Central memory CD8-positive, alpha-beta T cell (primary cell): ENCODE measurements at places on chromosomes 5 and 9.

GRCh38 chr5:73338256-73339050, 110.1 kb downstream of the FOXD1 start:
- H3K36me3 ChIP-seq = no peaks in the 10 kb centered on the region
- no peak overlapping the region for H3K27ac ChIP-seq
- no peaks in the 10 kb centered on the region for H3K4me1 ChIP-seq
- DNase-seq = no peak
- no peak overlapping the region for H3K4me3 ChIP-seq
- H3K27me3 ChIP-seq = peaks cover 95% of the 10 kb centered on the region

GRCh38 chr5:88690409-88691229, 192.4 kb downstream of the MEF2C start:
- DNase-seq = peak; percentile 48
- peak overlapping the region; percentile 53 for H3K4me3 ChIP-seq
- peaks cover 24% of the 10 kb centered on the region for H3K36me3 ChIP-seq
- H3K27ac ChIP-seq = peak overlapping the region; percentile 22
- H3K4me1 ChIP-seq = peaks cover 11% of the 10 kb centered on the region

DNA sequence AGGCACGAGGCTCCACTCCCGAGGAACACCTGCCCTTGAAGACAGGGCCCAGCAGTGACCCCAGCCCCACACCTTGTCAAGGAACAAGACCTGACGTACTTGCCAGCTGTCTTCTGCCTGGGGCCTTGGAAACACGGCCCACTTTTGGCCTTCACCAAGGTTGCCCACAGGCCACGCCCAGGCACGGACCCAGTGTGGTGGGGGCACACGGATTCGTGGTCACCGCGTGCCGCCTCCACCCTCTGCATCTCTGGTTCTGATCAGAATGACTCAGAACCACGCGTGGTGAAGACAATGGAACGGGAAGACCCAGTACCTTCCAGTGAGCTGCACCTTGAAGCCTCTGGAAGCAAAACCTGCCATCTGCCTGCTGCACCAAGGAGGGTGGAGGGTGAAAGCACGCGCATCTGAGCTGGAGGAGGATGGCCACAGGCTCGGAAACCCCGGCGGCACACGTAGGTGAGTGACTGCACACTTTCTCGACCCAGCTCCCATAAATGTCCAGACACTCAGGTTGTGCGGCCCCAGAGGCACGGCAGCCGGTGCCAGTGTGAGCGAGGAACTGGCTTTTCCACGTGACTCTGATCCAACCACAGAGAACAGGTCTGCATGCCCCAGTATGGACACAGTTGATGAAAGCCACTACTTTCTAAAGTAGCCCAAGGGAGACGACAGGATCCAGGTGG, 36.5 kb downstream of the LPCAT1 start:
- no peaks in the 10 kb centered on the region for H3K27me3 ChIP-seq
- peaks cover 34% of the 10 kb centered on the region for H3K4me1 ChIP-seq
- peaks cover 65% of the 10 kb centered on the region for H3K36me3 ChIP-seq
- peak overlapping the region; percentile 35 for H3K27ac ChIP-seq

DNA sequence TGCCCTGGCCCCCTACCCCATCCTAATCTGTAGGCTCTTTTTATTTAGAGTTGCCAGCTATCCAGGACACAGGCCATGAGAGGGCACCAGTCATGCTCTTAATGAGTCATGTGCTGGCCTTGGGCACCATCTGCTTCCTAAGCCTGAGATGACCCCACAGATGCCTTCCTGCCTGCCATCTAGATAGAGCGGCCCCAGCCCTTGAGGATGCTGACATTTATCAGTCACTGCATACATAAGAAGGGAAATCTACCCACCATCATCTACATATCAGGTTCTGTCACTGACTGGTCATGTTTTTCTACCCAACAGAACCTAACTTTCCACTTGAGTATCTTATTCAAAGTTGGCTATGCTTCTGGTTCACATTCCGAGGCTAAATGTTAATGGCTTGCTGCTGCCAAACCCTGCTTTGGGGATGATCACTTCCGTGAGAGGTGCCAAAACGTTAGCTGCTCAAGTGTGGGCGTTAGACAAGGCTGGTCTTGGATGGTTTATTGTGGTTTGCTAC, 49.9 kb upstream of the TTC23L start:
- no peak for DNase-seq
- no peak overlapping the region for H3K4me3 ChIP-seq
- H3K4me1 ChIP-seq = no peaks in the 10 kb centered on the region
- H3K27ac ChIP-seq = no peak overlapping the region
- H3K36me3 ChIP-seq = no peaks in the 10 kb centered on the region

DNA sequence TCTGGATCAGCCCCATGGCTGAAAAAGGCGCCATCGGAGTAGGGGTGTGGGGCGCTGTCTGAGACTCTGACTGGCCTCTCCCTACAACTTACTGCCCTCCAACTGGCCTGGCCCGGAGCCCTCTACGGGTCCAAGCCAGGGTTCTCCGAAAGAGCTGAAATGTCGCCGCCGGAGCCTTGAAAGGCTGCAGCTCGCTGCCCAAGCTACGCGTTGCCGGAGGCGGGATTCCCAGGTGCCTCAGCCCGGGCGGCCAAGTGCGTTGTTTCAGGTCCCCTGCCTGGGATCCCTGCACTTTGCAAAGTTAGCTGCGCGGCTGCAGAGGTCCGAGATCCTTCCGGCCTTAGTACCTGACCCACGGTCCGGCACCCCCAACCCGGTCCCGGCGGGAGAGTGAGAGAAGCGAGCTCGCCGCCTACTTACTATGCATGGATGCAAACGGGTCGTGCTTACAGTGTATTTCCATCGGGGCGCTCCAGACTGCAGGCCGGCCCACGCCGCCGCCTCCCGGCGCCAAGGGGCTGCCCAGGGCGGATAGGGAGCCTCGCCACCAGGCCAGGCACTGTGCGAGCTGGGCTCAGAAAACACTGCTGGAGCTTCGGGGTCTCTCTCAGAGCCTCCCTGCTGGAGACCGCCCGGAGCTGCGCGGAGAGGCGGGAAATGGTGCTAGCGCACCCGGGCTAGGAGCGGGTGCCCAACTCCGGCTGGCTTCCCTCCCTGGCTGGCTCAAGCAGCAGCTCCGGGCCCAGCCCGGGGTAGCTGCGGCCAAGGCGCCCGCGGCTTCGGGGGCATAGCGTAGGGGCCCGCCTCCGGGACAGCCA, 7.7 kb downstream of the PAX5 start:
- no peaks in the 10 kb centered on the region for H3K36me3 ChIP-seq
- peak overlapping the region; percentile 69 for H3K4me3 ChIP-seq
- no peak overlapping the region for H3K27ac ChIP-seq
- H3K27me3 ChIP-seq = peaks cover 92% of the 10 kb centered on the region

DNA sequence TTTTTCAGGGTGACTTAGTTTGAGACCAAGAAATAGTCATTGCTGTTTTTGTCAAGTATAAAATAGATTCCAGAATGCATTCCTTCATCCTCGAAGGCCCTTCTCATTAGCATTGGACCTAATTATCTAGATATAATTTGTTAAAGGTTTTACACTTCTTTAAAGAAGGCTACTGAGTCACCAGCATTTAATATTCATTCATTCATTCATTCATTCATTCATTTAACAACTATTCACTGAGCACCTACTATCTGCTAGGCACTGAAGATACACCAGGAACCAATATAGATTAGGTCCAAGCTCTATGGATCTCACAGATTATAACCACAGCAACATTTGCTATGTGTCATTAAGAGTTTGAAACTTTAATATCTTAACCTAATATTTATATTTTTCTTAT, 11.1 kb upstream of the REEP5 start:
- H3K27me3 ChIP-seq = no peaks in the 10 kb centered on the region
- H3K4me1 ChIP-seq = peaks cover 42% of the 10 kb centered on the region
- H3K27ac ChIP-seq = no peak overlapping the region
- H3K4me3 ChIP-seq = no peak overlapping the region
- DNase-seq = no peak

DNA sequence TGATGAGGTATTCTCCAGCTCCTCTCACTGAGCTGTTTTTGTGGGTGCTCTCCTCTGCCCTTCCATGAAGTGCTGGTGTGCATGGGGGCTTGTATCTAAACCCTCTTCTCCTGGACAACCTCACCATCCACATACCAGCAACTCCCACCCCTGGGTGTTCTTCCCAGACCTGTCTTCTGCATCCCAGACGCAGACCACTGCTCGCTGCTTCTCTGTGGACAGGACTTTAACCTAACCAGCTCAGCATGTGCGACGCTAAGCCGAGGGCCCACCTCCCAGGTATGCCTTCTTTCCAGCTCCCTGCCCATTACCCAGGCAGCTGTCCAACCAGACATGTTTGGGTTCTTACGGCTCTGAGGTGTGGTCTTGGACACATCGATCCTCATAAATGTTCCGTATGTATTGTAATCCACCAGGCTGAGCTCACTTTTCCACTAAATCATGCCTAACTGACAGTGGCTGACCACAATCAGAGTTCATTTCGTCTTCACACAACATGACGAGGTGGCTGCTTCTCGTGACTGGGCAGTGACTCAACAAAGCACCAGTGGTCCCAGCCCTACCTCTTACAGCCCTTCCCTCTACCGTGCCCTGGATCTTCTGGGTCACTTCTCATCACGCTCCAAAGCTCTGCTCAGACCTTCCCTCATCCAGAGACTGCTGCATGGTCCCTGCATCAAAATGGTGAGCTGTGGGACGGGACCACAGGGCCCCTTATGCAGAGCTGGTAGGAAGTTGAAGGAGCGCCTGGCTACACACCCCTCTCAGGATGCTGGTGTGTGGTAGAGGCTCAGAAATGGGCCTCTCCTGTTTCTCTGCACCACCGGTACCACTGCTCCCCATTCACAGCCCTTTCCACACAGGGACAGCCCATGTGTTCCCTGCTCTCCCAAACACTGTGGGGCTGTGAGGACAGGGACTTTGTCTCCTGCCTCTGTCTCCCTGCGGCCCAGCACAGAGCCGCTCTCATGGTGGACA, 9.6 kb upstream of the PTGES2 start:
- peaks cover 18% of the 10 kb centered on the region for H3K27me3 ChIP-seq
- H3K4me3 ChIP-seq = no peak overlapping the region
- H3K36me3 ChIP-seq = peaks cover 2% of the 10 kb centered on the region
- H3K27ac ChIP-seq = no peak overlapping the region

- peaks cover 66% of the 10 kb centered on the region for H3K4me1 ChIP-seq
- peaks cover 15% of the 10 kb centered on the region for H3K36me3 ChIP-seq
- no peak overlapping the region for H3K4me3 ChIP-seq
- no peaks in the 10 kb centered on the region for H3K27me3 ChIP-seq
Measured at GRCh38 chr5:154218786-154219185, 28.3 kb downstream of the GALNT10 start.

DNA sequence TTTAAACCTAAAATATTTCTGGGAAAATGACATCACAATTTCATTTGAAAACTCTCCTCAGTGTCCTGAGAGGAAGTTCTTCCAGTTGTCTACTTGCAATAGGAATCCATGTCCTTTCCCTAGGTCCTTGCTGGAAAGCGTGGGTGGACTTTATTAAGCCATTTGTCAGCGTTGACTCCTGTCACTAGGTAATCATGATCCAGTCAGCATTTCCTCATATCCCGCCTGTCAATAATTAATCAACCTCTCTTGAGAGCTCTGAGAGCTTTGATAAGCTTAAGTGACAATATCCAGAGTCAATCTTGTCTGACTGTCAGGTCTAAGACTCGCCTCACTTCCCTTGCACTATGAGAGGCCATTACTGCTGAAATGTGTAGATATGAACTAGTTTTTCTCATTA, 107.2 kb upstream of the SLIT3 start:
- no peak overlapping the region for H3K27ac ChIP-seq
- no peak for DNase-seq
- peaks cover 45% of the 10 kb centered on the region for H3K27me3 ChIP-seq
- no peaks in the 10 kb centered on the region for H3K4me1 ChIP-seq

DNA sequence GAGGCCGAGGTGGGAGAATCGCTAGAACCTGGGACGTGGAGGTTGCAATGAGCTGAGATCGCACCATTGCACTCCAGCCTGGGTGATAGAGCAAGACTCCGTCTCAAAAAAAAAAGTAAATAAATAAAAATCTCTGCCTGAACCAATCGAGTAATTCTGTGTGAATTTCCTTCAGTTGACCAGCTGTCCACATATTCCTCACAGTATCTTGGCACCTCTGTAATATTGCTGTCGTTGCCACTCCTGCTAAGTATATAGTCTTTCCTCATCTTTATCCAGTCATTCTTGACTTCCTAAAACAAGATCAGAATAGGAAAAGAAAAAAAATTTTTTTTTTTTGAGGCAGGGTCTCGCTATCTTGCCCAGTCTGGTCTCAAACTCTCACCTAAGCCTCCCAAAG, 29.9 kb downstream of the KDM3B start:
- no peak overlapping the region for H3K4me3 ChIP-seq
- no peak for DNase-seq
- H3K36me3 ChIP-seq = peaks cover 73% of the 10 kb centered on the region
- H3K27ac ChIP-seq = no peak overlapping the region

DNA sequence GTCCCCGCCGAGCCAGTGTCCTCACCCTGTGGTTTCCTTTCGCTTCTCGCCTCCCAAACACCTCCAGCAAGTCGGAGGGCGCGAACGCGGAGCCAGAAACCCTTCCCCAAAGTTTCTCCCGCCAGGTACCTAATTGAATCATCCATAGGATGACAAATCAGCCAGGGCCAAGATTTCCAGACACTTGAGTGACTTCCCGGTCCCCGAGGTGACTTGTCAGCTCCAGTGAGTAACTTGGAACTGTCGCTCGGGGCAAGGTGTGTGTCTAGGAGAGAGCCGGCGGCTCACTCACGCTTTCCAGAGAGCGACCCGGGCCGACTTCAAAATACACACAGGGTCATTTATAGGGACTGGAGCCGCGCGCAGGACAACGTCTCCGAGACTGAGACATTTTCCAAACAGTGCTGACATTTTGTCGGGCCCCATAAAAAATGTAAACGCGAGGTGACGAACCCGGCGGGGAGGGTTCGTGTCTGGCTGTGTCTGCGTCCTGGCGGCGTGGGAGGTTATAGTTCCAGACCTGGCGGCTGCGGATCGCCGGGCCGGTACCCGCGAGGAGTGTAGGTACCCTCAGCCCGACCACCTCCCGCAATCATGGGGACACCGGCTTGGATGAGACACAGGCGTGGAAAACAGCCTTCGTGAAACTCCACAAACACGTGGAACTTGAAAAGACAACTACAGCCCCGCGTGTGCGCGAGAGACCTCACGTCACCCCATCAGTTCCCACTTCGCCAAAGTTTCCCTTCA, 1.4 kb downstream of the GLIS3 start:
- peaks cover 2% of the 10 kb centered on the region for H3K36me3 ChIP-seq
- H3K4me1 ChIP-seq = peaks cover 19% of the 10 kb centered on the region
- DNase-seq = no peak
- H3K27ac ChIP-seq = no peak overlapping the region

GRCh38 chr5:139524446-139524845, 36.7 kb upstream of the UBE2D2 start:
- no peak overlapping the region for H3K4me3 ChIP-seq
- no peak for DNase-seq
- H3K4me1 ChIP-seq = no peaks in the 10 kb centered on the region
- H3K27me3 ChIP-seq = no peaks in the 10 kb centered on the region

DNA sequence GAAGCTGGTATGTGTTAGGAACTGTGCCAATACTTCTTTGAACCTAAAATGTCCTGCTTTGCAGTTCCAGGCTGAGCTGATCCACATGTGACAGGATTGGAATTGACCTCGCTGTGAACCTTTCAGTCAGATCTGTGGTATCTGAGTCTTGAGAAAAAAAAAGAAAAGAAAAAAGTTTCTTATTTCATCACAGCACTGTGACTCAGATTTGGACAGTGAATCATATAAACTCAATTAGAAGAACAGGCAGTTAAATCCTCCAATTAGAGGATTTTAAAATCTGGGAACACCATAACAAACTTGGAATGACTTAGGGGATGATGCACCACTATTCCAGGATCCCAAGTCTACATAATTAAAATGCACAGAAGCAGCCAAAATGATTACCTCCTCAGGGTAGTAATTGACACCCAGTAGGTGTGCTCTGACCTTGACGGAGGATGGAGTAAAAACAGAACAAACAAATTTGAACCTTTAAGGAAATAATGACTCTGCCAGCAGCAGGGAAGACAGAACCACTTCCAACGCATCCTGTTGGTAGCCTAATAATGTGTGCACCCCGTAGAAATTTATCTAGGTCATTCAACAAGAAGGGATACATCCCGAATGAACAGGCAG, 57.8 kb upstream of the RAI14 start:
- no peaks in the 10 kb centered on the region for H3K27me3 ChIP-seq
- H3K36me3 ChIP-seq = no peaks in the 10 kb centered on the region
- H3K4me3 ChIP-seq = no peak overlapping the region
- H3K4me1 ChIP-seq = no peaks in the 10 kb centered on the region
